ENCODE measurements at places on chromosomes 7 and 10. TPM values are rescaled to one million over a fixed set of nuclear protein-coding genes. Genes with fewer than 3 reads are reported as not detected.

Gene RHOBTB1
- 2.4 TPM for total RNA-seq

GRCh38 chr10:62374862-62375710 lies 917 bp downstream of the ZNF365 start:
- no peak for DNase-seq

GRCh38 chr7:5589819-5590595 lies 166.4 kb upstream of the TNRC18 start:
- no peak for DNase-seq

GRCh38 chr10:60426425-60426824 lies 36.8 kb upstream of the ANK3 start:
- DNase-seq: no peak

Gene ZNF425
- 5.4 TPM for total RNA-seq

- no peak for DNase-seq
Measured at GRCh38 chr10:13775786-13776775, 189.3 kb downstream of the PRPF18 start.

GRCh38 chr7:157674027-157674714 lies 337.4 kb downstream of the DNAJB6 start:
- DNase-seq: no peak

DNA sequence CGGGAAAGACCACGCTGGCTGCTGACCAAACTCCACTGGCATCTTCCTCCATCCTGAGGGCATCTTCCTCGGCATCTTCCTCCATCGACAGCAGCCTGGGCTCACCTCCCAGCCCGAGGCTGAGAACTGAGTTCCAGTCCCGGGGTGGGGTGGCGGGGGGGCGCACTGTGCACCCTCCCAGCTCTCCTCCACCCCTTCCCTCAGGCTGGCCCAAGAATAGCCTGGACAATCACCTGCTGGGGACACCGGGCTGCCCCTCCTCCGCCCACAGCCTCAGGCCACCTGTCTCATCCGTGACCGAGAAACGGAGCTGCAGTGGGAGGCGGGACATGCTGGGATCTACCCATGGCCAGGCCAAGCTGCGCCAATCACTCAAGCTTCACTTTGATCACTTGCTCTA lies 37.2 kb downstream of the DIP2C start:
- DNase-seq: no peak

DNA sequence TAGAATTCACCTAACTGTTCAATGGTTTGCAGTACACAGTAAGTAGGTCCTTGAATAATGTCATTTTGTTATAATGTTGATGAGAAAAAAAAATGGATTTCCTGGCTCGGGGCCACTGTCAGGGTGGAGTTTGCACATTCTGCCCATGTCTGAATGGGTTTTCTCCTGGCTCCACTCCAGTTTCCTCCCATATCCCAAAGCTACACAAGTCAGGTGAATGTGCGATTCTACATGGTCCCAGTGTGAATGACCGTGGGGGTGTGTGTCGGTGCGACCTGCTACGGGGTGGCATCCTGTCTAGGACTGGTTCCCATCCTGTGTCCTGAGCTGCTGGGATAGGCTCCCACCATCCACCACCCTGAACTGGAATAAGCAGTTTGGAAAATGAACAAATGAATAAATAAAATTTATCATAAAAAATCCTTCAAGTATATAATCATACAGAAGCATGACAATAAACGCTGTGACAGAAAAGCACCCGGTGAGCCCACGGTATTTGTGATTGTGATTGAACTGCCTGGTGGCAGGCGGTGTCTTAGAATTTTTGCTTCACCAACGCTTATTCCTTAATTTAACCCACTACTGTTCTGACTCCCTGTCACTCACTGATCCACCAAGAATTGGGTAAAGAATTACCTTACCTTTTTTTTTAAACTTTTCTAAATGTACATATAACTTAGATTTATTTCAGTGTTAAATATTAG lies 114.1 kb downstream of the ICA1 start:
- no peak for DNase-seq

Gene CPN1
- total RNA-seq: not detected

DNA sequence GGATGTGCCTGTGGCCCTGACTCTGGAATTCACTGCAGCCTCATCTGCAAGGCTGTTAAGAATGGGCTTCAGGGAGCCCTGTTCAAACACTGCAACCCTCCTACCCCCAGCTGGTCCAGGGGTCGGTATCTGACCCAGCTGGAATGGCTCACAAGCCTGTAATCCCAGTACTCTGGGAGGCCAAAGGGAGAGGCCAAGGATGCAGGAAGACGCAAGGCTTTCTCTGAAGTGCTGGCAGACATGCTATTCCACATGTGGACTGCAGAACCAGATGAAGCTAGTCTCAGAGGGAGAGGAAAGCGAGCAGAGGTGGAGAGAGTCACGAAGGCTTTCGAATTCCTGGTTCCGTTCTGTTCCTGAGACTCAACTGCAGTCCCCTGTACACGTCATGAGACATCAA lies 45.0 kb downstream of the ESYT2 start:
- DNase-seq: no peak

All from lower leg skin (tissue), 4 donors.